ENCODE measurements at places on chromosomes 12 and 14.
A peak's percentile ranks its signal among the peaks of the same experiment; 100 is the strongest.

DNA sequence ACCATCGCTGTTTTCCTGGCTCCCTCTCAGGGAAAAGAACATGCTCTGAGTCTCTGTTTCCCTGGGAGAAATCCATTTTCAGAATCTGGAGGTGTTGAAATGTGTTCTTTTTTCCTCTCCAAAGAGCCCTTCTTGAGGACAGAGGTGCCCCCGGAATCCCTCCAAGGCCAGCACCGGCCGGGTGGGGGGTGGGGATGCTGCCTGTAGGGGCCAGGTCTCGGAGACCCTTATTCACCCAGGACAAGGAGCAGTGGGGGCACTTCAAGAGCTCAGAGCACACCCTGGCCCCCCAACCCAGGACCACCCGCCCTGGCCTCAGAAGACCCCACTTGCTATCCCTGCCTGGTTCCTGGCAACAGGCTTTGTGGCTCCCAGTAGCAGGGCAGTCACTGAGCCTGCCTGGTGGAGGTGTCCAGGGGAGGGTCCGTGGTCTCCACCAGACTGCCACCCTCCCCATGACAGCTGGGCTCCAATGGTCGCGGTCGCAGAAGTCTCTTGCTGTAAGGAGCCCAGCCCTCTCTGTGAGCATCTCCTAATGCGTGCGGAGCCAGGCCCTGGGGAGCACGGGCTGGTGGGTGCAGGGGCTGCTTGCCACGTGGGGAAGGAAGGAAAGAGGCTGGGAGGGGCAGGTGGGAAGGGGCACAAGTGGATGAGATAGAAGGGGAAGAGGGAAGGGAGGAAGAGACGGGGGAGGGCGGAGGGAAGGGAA lies 13.2 kb upstream of the DIO3 start:
- no peak for DNase-seq

- no peak for DNase-seq
Measured at GRCh38 chr14:31439561-31439960, 17.7 kb downstream of the DTD2 start.

GRCh38 chr12:93708952-93709351 lies 31.8 kb downstream of the CRADD start:
- DNase-seq, result no peak

DNA sequence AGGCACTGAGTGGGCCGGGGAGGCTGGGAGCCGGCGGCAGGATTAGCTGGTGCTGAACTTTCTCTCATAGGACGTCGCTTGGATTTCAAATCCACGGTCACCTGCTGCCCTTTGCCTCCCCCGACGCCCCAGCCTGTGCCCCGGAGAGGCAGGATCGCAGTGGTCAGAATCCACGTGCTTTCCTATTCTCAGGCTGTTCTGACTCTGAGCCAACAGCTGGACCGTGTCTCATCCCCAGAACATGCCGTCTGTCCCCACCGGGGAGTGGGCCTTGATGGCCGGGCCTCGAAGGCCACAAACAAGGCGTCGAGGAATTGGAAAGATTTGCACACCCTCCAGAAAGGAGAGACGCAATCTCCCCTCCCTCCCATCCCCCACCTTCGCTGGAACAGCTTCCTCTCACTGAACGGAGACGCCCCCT lies 18.5 kb upstream of the MLXIP start:
- no peak for DNase-seq

- DNase-seq, result no peak
Measured at GRCh38 chr12:94560431-94561221, 89.7 kb downstream of the TMCC3 start.

- DNase-seq, result no peak
Measured at GRCh38 chr14:21825845-21826244, 152.2 kb upstream of the OR4E1 start.

GRCh38 chr12:30796891-30797371 lies 42.2 kb upstream of the CAPRIN2 start:
- no peak for DNase-seq

DNA sequence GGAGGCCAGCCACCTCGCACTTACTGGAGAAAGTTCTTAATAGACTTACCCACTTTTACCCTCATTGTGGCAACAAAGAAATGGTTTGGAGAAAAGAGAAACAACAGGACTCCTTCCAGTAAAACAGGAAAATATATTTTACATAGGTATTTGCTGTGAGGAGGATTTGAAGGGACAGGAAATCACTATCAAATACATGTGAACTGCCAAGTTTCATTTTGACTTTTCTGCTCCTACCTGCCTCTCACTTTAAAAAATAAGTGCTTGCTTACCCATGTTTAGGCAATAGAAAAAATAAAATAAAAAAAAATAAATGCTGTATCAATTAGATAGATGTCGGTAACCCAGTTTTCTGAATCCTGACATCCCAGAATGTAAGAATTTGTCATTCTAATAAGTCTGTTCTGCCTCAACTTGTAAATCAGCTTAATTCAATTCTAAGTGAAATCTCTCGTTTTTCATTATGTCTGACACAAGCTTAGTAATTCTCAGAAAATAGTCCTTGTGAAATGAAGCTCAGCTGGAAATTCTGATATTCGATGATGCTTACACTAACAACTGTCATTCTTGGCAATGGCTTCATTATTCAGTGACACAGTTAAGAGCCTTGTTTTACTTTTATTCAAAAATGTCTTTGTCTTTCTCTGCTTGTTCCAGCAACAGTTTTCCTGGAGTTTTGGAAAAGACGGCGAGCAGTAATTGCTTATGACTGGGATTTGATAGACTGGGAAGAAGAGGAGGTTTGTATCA lies 131.3 kb downstream of the SLC5A8 start:
- DNase-seq, result no peak

- no peak for DNase-seq
Measured at GRCh38 chr12:83197483-83197914, 510.8 kb downstream of the TMTC2 start.

GRCh38 chr12:111024205-111024801 lies 103.9 kb upstream of the MYL2 start:
- no peak for DNase-seq

DNA sequence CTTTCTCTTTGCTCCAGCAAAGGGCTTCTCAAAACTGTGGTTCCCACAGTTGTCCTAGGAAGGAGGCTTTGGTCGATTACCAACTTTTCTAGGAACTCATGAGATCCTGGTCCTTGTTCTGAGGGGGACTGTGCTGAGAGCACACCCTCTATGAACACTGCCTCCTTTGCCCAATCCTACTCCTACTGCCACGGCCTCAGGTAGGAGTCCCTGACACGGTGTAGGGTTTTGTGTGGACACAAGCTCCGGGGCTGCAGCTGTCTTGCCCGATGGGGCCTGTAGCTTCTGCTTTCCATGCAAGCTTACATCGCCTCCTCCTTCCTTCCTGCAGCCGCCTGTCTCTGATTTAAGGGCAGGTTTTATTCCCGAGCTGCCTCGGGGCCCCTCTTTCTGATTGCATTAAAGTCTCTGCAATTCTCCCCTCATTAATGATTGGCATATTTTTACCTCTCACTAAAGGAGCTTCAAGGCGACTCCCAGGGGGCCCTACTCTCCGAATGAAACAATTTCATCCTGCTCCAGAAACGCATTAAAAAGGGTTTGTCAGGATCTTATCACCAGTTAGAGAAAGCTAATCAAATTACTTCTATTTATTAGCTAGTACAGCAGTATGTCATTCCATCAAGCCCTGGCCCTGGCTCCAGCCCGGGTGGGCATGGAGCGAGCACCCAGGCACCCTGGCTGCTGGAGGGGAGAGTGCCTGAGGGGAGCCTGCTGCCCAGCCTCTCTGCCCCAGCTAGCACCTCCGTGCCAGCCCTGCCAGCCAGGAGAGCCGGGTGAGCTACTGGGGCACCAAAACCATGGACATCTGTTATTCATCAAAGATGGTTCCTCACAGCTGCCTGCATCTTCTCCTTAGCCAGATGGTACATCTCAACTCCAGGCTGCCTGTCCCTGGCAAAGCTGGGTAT lies 38.0 kb upstream of the ESRRB start:
- DNase-seq, result no peak

- DNase-seq, result no peak
Measured at GRCh38 chr12:41162461-41162860, 25.7 kb upstream of the PDZRN4 start.

DNA sequence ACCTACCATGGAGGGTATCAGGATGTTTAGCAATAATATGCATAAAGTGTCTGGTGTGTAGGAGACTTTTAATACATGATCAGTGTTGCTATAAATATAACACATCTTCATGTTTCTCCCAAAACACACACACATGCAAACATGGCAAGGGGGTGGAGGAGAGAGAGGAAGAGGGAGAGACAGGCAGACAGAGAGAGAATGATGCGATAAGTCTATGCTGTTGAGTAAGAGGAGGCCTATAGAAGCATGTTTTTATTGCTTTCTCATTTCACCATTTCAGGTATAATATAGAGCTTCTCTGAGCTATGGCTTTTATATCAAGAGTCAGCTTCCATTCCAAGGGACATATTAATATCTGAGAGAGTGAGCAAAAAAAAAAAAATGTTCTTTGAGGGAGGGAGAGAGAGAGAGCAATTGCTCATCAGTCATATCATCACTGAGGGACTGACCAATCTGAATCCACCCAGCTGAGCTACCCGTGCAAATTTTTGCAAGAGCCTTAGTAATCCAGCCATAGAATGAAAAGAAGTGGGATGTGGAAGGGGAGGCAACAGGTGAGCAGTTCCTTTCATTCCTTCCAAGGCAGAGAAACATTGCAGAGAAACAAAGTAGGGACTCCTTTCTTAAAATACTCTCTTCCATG lies 54.8 kb upstream of the RASSF8 start:
- no peak for DNase-seq

DNA sequence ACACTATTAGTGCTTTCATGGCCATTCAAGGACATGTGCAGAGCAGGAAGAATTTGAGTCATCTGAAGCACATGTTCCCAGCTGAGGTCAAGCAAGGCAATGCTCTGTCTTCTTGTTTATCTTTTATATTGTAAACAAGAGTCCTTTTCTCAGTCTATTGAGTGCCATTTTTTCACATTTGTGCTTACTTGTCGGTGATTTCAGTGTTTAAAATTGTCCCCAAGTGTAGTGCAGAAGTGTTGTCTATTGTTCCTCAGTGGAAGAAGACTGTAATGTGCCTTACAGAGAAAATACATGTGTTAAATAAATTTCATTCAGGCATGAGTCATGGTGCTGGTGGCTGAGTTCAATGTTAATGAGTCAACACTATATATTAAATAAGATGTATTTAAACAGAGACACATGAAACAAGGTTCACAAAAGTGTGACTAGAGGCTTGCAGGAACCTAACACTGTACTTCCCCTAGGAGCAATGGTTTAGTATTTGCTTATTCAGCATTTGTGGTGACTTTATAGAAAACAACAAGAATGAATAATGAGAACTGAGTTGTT lies 391.1 kb downstream of the LRIG3 start:
- DNase-seq, result no peak

DNA sequence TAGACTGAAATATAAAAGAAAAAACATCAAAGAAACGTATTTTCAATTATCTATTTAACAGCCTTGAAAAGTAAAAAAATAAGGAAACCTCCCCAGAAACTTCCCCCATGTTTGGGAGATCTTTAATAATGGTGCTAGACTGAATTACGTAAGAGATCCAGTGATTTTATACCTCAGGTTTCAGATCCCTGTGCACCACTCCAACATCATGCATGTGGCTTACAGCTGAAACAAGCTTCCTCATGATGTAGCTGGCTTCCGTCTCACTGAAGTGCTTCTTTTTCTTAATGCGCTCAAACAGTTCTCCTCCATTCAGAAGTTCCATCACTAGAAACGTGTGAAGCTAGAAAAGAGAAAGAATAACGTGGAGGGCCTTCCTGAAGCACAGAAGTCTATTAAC lies 78.0 kb upstream of the TTC7B start:
- no peak for DNase-seq

DNA sequence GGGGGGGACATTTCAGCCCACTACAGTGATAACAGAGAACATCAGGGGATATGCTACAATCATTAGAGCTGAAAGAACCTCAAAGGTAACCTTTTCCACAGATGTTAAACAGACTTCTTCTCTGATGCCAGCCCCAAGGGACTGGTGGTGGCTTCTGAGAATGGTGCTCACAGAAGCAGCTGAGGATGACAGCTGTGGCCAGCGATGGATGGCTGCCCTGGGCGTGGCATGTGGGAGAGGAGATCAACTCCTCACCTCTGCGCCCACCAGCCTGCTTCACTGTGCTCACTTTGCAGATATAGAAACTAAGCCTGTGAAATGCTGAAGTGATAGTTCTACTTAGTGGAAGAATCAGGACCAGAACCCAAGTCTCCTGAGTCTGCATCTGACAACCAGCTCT lies 33.0 kb downstream of the FOXN3 start:
- peak; percentile 31 for DNase-seq

DNA sequence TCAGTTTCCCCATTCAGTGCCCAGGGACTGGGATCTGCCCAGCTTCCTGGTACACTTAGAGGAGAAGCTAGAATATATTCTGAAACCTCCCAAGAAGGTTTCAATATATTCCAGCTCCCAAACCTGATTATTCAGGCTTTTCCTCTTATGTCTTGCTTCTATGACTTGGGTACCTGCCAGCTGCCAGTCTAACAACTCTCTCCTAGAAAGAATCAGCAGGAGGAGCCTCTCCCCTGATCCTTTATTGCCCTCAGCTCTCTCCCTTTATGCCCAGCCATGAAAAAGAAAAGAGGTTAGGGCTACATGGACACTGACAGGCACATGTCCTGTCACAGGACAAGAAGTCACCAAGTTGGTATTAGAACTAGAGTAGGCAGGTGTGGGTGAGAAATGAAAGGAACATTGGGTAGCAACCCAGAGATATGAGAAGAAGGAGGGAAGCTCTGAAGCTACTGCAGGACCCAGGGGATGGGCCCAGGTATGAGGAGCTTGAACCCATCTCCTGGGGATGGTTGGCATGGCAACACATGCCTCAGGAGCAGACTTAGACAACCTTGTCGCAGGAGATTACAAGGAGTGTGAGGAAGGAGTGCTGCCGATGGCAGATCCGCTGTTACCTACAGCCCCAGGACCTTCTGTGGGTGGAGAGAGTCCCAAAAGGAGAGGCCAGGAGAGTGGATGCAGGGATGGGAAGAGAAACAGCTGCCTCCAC lies 2.0 kb upstream of the CACNB3 start:
- DNase-seq, result no peak

GRCh38 chr14:23070262-23071129 lies 13.2 kb upstream of the CDH24 start:
- no peak for DNase-seq

DNA sequence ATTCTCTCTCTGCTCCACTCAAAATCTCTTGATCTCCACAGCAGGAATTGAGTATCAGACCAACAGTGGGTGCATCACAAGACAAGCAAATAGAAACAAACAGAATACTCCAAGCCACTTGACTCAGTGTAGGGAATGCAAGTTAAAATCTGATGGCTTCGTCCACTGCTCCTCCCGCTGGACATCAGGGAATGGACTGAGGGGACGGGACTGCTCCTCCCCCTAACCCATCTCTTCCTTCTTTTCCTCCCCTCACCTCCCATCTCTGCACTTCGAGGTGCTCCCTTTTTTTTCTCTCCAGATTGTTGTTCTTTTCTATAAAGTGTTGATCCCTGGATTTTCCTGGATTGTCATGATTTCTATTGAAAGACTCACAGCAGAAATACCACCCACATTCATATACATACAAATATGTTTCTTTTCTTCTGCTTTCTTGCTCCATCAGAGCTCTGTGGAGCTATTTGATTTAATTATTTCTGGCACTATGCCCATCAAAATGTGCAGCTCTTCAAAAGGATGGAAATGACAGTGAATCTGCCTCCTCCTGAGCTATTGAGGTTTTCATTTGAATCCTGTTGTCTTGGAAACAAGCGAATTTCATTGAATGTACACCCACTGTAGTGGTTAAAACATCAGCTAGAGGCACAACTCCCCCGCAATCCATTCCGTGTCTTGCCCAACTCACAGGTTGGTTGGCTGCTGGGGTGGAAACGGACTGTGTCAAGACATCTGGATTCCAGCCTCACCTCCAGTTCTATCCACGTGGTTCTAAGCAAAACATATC lies 199.7 kb downstream of the SPTSSA start:
- no peak for DNase-seq
